NCI-H2029 treated with DMSO at 0.1 percent for 48 hours (cell line): ENCODE measurements at places on chromosomes 7 and 10.

DNA sequence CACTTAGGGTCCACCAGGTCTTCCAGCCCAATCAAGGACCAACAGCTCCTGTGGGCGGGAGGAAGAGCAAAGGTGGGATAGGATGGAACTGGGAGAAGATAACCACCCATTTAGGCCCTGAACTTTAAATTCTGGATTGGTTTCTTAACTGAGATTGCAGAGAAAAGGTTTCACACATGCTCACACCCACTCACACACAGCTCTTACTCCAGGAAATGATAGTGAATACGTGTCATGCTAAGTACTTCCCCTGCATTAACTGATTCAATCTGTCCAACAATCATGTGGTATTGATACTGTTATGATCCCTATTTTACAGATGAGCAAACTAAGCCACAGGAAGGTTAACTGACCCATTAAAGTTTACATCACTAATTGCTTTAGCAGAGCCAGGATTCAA, 4.6 kb upstream of the CYP3A4 start:
- DNase-seq, result no peak

GRCh38 chr7:4134631-4135030, 547.5 kb upstream of the FOXK1 start:
- DNase-seq, result no peak

- DNase-seq, result no peak
Observed at GRCh38 chr7:25662841-25663800, 434.8 kb upstream of the NPVF start.

GRCh38 chr7:37732253-37732652, 48.7 kb downstream of the GPR141 start:
- no peak for DNase-seq

DNA sequence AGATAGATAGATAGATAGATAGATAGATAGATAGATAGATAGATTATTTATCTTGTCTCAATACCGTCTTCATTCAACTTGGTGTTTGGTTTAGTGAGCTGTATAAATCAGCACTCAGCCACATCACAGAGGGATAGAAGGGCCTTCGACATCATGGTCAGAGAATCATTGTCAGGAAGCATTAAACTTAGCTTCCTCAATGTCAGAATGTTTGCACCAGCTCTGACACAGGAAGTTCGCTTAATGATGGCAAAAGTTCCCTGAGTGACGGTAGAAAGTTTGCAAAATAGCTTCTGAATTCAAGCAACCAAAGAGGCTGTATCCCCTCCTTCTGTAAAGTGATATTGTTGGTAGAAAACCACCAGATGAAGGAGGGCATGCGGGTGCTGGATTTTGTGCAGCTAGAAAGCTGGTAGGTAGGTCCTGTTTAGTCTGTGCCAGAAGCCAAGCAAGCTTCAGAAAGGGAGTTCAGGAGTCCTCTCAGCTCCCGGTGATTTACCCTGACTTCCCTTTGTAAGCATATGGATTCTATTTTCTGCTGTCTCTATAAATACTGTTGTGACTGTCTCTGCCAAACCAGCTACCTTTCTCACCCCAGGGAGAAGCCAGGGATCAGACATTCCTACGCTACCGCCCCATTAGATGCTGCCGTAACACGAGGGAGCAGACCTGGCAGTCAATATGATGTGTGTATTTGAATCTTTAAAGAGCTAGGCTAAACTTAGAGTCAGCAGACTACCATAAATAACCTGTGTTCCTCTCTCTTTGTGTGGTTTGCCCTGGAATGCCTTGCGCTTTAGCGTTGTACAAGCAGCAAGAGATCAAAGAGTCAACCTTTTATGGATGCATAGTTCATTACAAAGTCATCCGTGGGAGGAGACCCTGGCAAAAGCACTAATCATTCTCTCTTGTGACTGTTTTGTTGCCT, 200.5 kb upstream of the KIAA1217 start:
- DNase-seq, result no peak

- no peak for DNase-seq
Observed at GRCh38 chr7:79317728-79318127, 135.7 kb downstream of the MAGI2 start.

GRCh38 chr10:79241990-79242619, 105.2 kb upstream of the PPIF start:
- no peak for DNase-seq

DNA sequence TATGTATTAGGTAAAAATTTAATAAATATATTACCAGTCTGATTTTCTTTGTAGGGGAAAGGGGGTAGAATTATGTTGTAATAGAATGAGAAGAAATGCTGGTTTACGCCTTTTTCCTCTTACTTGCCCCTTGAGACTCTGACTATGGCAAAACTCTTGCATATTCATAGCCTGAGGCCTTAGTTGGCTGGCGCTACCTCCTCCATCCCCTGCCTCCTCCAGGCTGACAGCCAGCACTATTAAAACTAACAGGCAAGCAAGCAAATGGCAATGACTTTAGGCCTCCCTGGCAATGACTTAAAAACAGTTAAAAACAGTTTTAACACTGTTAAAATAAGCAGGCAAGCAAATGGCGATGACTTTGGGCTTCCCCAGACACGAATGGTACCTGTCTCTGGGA, 14.4 kb downstream of the PKD2L1 start:
- DNase-seq, result no peak

DNA sequence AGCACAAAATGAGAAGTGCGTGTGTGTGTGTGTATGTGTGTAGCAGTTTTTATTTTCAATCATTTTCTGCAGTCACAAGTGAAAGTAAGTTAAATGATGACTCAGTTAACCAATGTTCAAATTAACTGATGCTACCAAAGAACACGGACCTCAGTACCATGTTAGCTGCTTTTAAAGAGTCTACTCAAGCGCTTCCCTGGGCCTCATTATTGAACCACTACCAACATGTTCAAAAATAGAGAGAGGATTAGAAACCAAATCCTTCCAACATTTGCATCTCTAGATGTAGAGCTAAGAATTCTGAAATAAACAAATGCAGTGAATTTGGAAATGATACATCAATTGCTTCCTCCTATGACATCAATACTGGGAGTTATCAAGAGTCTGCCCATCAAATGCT, at the start of gene TAS2R39:
TSS of gene TAS2R39 (plus strand) at position 396 of the 400 bp plus-strand sequence. CDS start at position 396, 0 bp downstream.
- no peak for DNase-seq

DNA sequence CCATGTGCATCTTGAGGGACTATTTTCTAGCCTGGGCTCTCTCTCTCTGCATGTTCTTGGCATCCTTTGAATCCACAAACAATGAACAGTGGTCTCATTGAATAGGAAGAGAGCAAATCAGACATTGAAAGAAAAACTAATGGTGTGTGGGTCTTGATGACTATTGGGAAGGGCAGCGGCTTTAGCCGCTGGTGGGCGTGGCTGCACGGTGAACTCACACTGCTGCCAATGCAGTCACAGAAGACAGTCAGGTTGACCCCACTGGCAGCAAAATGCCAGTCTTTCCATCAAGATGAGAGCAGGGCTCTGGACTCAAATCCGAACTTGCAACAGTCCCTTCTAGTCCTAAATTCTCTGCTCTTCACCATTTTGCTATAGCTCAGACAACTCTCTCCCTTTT, 91.0 kb downstream of the ADARB2 start:
- no peak for DNase-seq

- DNase-seq, result no peak
Observed at GRCh38 chr10:112768121-112768520, 181.9 kb upstream of the TCF7L2 start.

DNA sequence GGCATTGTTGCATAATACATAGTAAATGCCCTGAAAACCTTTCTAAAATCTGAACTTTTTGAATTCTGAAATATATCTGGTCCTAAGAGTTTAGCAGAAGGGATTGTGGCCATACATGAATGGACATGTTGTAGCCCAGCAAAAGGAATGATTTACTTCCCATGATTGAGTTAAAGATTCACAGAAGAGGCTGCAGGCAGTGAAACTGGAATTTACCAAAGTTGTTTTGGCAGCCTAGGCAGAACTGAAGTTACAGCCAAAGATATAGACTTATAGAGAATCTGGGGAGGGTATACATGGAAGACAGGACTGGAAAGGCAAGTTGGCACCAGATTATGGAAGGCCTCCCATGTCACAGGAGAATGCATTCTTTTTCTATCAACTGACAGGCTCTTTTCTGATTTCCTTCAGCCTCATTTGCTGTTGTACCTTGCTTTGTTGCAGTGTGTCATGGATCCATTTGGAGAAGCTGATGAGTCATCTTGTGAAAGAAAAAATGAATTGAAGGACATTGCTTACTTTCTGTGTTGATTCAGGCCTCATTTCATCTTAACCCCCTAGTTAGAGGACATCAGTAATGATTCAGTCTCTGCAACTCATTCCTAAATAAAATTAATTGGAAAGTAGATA, 356.2 kb upstream of the LRGUK start:
- DNase-seq, result no peak

DNA sequence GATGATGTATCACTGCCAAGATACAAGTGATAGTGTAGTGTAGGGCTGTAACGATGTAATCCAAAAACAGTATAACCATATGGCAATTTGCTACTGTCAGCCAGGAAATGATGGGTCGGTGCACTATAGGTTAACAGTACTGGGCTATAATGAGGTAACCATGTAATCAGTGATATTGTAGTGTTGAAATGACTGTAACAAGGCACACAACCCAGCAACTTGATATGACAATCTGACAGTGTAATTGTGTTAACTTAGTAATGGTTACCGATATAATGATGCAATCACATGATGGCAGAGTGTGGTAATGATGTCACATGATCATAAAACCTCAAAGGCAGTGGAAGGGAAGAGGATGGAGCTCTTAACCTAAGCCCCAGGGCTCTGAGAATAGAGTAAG, 73.8 kb upstream of the SLF2 start:
- DNase-seq, result no peak

DNA sequence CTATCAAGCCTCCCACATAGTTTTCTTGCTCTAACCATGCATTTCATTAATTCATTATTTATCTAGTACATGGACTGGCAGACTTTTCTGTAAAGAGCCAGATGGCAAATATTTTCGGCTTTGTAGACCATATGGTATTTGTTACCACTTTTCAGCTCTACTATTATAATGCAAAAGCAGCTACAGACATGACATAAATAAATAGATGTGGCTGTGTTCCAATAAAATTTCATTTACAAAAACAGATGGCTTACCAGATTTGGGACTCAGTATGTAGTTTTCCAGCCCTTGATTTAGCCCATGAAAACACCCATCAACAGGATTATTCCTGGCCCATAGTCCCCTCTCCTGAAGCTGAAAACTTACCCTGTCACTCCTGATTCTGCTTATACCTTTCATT, 32.1 kb downstream of the PLCE1 start:
- DNase-seq, result no peak

GRCh38 chr10:86653379-86653778, 968 bp upstream of the OPN4 start:
- no peak for DNase-seq

DNA sequence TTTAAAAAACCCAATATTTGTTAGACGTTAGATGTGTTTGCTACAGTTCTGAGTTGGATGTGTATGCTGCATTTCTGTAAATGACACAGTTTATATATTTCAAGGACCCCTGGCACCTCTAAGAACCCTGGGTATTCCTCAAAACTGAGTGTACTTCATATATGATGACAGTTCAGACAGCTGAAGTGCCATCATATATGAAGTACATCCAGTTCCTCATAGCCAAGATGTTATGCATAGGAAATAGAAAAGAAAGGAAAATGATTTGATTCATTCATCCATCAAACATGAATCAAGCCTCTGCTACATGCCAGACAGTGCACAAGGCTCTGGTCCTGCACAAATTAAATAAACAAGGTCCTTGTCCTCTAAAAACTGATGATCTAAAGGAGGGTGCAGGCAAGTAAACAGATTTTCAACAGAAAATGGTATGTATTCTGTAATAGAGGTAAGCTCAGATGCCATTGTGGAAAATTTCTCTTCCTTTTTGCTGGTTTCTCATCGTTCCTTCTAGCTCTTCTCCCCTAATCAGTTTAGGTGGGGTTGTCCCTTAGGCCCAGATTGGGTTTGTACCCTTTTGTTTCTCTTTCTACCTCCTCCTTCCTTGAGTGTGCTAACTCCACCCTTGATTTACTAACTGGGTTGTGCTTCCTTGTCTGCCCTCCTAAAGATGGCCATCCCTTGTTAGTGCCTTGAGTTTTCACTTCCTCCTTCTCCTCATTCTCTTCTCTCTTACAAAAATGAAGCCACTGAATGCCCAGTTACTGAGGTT, 25.3 kb upstream of the SMIM30 start:
- no peak for DNase-seq

DNA sequence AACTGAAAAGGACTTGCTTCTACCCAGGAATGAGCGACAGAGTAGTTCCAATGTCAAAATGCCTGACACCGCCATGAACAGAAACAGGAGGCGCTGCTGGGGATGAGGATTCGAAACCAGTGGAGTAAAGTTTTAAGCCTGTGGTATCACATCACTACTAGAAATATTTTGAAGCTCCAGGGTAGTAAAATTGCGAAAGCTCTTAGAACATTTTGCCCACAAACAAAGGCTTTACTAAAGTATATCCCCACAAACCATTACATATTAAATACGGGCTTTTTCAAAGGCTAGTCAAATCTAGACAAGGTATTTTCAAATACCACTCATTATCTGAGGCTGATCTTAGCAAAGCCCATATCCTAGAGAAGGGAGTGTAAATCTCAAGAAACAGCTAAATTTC, 2.4 kb downstream of the PRDX3 start:
- DNase-seq, result no peak

- no peak for DNase-seq
Observed at GRCh38 chr7:3956949-3957348, 655.9 kb downstream of the SDK1 start.

DNA sequence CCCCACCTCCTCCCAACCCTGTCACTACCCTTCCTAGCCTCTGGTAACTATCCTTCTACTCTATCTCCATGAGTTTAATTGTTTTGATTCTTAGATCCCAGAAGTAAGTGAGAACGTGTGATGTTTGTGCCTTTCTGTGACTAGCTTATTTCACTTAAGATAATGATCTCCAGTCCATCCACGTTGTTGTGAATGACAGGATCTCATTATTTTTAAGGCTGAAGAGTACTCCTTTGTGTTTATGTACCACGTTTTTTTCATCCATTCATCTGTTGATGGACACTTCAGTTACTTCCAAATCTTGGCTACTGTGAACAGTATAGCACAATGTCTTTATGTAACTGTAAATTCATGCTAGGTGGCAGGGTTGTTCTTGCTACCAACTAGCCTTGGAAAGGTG, 461.6 kb downstream of the PLXDC2 start:
- no peak for DNase-seq

- no peak for DNase-seq
Observed at GRCh38 chr7:17206349-17206905, 92.0 kb upstream of the AHR start.

GRCh38 chr10:4748491-4749270, 77.3 kb upstream of the AKR1E2 start:
- no peak for DNase-seq

GRCh38 chr7:44665531-44666213, 59.2 kb downstream of the OGDH start:
- no peak for DNase-seq

GRCh38 chr7:42843205-42843800, 68.6 kb downstream of the C7orf25 start:
- DNase-seq, result no peak

DNA sequence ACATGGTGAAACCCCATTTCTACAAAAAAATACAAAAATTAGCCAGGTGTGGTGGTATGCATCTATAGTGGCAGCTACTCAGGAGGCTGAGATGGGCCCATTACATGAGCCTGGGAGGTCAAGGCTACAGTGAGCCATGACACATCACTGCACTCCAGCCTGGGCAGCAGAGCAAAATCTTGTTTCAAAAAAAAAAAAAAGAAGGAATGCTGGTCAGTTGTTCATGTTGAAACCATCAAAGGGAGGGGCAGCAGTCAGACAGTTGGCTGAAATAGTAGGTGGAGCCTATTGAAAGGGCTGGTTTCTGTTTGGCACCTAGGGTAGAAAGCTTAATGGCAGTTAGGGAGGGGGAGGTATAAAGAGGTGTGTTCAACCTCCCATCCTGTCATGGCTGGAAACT, 323.0 kb downstream of the GALNT17 start:
- no peak for DNase-seq

GRCh38 chr7:44258423-44258760, 57.6 kb downstream of the YKT6 start:
- DNase-seq, result no peak
